ENCODE measurements at places on chromosomes 3 and 15.

GRCh38 chr15:49842031-49842730, 221.3 kb downstream of the DTWD1 start:
- no peak for DNase-seq

GRCh38 chr3:186964616-186965015, 34.3 kb downstream of the ST6GAL1 start:
- no peak for DNase-seq

GRCh38 chr3:106343811-106344210, 475.0 kb upstream of the CBLB start:
- no peak for DNase-seq

GRCh38 chr15:90871716-90872485, 3.5 kb downstream of the FURIN start:
- DNase-seq, result no peak

- no peak for DNase-seq
Measured at GRCh38 chr15:31264559-31265089, 62.0 kb upstream of the KLF13 start.

DNA sequence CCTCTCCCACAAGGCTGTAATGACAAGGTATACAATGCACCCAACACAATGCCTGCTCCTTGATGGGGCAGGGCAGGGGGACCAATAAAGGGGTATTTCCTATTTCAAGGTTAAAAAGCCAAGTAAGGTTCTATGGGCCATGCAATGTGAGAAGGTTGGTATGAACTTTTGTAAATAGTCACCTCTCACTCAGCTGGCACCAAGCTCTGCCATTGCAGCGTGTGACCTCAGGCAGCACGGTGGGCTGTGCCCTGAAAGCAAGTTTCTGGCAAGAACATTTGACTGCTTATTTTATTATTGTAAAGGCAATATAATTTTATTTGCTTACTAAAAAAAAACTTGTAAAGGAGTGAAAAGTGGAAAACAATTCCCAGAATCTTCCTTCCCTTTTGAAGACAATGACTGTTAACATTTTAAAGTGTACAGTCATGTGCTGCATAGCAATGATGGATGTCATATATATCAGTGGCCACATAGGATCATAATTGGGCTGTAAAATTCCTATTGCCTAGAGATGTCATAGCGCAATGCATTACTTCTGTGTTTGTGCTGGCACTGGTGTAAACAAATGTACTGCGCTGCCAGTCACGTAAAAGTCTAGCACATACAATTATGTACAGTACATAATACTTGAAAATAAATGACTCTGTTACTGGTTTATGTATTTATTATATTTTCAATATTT, 167.3 kb upstream of the RORA start:
- DNase-seq, result no peak

DNA sequence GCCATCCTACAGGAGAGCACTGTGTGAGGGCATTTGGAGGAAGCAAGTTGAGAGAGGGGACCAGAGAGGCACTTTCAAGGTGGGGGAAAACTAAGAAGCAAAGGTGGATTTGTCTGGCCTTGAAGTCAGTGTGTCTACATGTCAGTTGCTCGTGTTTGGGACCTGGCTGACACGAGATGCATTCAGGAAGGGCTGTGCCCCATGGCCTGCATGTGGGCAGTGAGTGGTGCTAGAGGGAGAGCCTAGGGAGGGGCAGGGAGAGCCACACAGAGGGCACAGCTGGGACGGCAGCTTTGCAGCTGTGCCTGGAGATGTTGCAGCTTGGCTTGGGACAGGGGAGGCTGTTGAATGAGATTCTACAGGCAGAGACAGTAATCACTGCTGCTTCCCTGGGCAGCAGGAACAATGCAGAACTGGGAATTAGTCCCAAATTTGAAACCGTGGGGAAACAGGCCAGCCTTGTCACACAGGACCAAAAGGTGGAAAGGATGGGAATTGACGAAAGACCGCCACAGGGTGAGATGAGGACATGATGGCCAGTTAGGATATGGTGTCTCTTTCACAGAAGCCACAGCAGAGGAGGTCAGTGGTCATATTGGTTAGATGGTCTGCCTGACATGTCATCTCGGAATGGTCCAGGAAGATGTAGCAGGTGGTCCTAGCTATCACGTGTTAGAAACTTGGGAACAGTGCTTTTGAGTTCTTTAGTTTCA, 10.0 kb downstream of the SEC61A1 start:
- DNase-seq, result no peak

- no peak for DNase-seq
Measured at GRCh38 chr3:170869239-170869590, 780 bp downstream of the RPL22L1 start.
